ENCODE measurements at places on chromosomes 1 and 21. TPM values are rescaled to one million over a fixed set of nuclear protein-coding genes. Genes with fewer than 3 reads are reported as not detected.

GRCh38 chr1:216600730-216601609 is 122.3 kb downstream of the ESRRG start:
- DNase-seq = peak; percentile 16

GRCh38 chr1:28067523-28068090 is 20.8 kb downstream of the EYA3 start:
- DNase-seq = no peak

- DNase-seq = no peak
Observed at GRCh38 chr1:39832294-39832693, 43.6 kb upstream of the BMP8B start.

GRCh38 chr1:107196973-107197562 is 56.2 kb downstream of the NTNG1 start:
- no peak for DNase-seq

- DNase-seq = no peak
Observed at GRCh38 chr1:223332997-223333396, 31.0 kb downstream of the SUSD4 start.

DNA sequence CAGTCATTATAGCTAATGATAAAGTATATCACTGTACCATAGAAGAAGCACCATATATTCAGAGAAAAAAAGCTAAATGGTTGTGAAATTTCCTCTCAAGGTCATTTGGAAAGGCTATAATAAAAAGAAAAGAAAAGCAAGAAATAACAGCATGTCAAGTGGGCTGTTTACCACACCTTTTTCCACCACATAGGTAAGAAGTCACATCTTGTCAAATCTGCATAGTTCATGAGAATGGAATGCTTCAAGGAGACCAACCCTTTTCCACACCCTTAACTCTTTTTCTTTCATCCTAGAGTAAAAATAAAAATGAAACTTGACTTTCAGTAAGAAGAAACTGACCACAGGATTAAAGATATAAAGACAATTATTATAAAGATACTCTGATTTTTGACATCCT is 91.2 kb downstream of the ATP6V1G3 start:
- DNase-seq = no peak

- no peak for DNase-seq
Observed at GRCh38 chr1:59007820-59008598, 224.2 kb upstream of the JUN start.

DNA sequence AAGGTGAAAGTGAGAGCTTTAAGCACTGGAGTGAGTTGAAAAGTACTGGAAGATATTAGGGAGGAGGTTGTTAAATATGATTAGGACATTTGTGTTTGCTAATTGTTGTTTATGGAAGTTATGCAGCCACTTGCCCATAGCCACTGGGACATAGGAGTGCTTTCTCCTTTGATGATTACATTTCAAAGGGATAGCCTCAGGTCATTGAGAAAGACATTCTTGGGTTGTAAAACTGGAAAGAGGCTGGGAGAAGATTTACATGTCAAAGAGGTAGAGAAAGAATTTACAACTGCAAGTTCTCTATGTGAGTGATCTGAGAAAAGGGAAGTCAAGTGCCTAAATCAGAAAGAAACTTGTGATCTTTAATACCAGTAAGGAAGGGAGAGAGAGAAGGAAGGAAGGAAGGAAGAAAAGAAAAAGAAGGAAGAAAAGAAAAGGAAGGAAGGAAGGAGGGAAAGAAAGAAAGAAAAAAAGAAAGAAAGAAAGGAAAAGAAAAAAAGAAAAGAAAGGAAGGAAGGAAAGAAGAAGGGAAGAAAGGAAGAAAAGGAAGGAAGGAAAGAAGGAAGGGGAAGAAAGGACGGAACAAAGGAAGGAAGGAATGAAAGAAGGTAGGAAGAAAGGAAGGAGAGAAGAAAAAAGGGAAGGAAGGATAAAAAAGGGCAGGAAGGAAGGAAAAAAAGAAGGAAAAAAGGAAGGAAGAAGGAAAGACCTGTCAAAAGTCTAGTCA is 284.6 kb upstream of the DPYD start:
- DNase-seq = no peak

DNA sequence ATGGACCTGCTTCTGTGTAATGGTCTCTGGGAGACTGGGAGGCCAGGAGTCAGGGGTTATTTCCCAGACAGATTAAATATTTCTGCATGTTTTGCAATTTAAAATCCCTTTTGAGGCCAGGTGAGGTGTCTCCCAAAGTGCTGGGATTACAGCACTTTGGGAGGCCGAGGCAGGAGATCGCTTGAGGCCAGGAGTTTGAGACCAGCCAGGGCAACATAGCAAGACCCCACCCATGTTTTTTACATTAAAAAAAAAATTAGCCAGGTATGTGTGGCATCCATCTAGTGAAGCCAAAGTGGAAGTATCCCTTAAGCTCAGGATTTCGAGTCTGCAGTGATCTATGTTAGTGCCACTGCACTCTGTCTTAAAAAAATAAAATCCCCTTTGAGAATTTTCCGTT is 34.1 kb downstream of the ECHDC2 start:
- DNase-seq = no peak

GRCh38 chr1:205186191-205186590 is 25.3 kb downstream of the DSTYK start:
- no peak for DNase-seq

DNA sequence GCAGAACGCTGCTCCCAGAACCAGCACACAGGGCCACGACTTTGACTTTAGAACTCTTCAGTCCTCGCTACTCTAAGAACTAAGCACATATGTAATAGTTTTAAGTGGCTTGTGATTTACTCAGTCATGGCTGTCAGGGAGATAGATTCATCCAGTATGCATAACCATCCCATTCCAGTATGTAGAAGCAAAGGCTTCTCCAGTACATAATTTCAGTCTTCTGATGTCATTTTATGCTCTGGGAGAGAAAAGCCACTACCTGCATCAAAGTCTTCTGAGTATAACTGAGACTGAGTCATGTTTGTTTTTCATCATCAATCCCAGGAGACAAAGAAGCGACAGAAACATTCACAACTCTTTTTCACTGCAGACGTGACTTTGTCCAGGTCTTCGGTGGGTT is 885.7 kb downstream of the PLA2G4A start:
- DNase-seq = no peak

- no peak for DNase-seq
Observed at GRCh38 chr1:30446095-30446494, 277.3 kb downstream of the MATN1 start.

GRCh38 chr1:228751360-228752098 is 16.2 kb downstream of the RHOU start:
- no peak for DNase-seq

GRCh38 chr1:235601104-235601503 is 48.5 kb downstream of the GNG4 start:
- no peak for DNase-seq

DNA sequence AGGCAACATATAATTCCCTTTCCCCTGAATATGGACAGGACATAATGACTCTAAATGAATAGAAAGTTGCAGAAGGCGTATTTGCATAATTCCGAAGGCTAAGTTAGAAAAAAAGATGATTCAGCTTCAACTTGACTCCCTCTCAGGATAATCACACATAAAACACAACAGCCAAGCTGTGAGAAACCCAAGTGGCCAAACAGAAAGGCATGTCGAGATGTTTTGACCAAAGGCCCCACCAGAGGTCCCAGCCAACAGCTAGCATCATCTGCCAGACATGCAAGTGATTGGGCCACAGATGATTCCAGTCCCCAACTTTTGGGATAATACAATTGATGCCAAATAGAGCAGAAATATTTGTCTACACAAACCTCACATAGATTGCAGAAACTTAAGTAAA is 444.9 kb downstream of the LTN1 start:
- no peak for DNase-seq

- DNase-seq = no peak
Observed at GRCh38 chr1:229669333-229669732, 43.3 kb downstream of the URB2 start.

- no peak for DNase-seq
Observed at GRCh38 chr21:42883921-42884320, 4.6 kb upstream of the WDR4 start.

DNA sequence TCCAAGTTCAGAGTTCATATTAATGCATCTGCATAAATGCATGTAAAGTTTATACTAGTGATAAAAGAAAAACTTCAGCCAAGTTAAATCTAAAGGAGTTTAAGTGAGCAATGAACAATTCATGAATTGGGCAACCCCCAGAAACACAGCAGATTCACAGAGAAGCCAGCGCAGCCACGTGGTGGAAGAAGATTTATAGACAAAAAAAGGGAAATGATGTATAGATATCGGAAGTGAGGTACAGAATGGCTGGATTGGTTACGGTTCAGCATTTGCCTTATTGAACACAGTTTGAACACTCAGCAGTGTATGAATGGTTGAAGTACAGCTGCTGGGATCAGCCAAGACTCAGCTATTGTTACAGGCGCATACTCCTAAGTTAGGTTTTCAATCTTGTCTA is 5.7 kb downstream of the AK5 start:
- DNase-seq = no peak

- DNase-seq = no peak
Observed at GRCh38 chr1:22838965-22839364, 128.3 kb downstream of the EPHB2 start.

DNA sequence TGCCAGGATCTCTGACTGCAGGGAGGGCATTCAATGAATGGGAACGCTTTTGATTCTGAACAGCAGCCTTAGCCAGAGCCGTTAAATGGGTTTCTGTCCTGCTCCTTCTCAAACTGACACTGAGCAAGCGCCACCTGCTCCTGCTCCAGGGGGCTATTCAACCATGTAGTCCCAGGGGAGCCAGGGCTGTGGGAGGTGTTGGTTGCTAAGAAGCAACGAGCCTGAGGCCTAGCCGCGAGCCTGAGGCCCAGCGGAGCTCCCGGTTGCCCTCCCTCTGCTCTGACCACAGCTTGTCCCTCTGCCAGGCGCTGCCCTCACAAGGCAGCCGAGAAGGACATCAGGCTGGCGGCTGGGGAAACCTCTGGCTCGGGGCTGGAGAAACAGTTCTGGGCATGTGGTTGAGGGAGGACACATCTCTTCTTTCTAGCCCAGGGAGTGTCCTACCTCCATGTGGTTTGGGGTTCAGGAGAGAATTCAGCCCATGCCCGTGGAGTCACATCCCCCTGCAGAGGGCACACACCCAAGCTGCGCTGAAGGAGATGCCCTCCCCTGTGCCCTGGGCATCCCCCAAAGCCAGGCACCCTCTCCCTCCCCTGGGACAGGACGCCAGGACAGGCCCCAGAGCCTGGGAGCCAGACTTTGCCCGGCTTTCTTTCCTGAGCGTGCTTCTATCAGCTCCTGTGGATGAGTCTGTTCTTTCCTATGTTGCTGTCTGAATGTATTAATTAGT is 18.0 kb downstream of the PCP4 start:
- DNase-seq = no peak

GRCh38 chr1:231590453-231591198 is 36.0 kb upstream of the DISC1 start:
- DNase-seq = peak; percentile 55

DNA sequence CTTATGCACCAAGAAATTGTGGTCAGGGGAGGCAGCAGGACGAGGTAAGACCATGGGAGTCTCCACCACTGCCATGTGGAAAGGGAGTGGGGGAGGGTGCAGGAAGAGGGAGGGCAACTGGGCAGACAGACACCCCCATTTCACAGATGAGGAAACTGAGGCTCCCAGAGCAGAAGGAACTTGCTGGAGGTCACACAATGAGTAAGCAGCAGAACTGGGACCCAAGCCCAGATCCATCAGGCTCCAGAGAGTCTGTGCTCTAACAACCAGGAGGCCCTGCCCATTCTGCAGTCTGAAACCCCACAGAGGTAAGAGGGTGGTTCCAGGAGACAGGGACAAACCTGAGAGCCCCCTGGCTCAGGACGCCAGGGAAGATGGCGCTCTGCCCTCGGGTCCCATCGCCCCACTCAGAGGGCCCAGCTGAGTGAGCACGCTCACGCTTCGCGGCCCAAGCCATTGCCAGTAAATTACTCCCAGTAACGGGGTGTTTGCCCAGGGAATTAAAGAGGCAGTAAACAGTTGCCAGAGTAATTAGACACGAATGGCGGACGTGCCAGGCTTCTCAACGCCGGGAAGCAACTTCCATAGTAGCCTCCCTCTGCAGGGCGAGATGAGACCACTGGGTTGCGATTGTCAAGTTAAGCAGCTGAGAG is 59.2 kb downstream of the MATN1 start:
- DNase-seq = no peak

Gene ZNF436
- total RNA-seq = 6.1 TPM

Gene CA6
- not detected for total RNA-seq

Gene FALEC
- total RNA-seq = not detected

Gene FAF1
- 71.3 TPM for total RNA-seq

Gene FAM151A
- total RNA-seq = not detected

Gene SLAMF9
- total RNA-seq = not detected

Gene GREM2
- total RNA-seq = 1.6 TPM

Gene TRIM17
- total RNA-seq = 3.8 TPM

Gene NUDT17
- total RNA-seq = 2.5 TPM

Gene FCRL1
- not detected for total RNA-seq

Gene MPZ
- 8.1 TPM for total RNA-seq

Gene TMPRSS2
- total RNA-seq = not detected
